ENCODE measurements at places on chromosomes 4 and X.

DNA sequence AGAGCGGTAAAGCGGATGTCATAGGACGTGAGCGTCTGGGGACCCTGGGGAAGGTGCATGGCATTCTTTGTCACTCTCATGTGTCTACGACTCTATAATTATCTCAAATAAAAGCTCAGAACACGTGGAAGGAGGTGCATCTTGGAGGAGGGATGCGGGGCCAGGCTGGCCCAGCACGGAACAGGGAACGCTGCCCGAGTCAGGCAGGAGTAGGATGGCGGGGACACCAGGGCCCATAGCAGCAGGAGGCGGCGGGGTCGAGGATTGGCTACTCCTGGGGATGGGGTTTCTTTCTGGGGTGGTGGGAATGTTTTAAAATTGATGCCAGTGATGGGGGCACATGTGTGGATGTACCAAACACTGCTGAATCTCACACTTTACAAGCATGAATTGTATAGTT is 5.4 kb upstream of the HTRA3 start:
- no peak for DNase-seq

DNA sequence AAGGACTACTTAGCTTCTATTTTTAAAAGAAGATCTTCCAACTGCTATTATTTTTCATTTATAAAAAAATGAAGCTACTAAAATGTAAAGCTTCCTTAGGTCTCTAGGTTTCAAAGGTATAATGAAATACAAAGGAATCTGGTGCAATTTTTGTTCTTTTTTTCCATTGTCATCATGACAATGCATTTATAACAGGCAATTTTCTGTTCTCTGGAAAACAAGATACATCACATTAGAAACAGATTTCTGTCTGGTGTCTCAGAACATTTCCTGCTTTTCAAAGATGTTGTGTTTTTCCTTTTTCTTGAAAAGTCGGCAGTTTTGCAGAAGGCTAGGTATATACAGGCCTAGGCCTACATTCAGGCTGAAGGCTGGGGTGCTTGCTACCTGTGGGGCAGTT is 63.6 kb upstream of the ATP8A1 start:
- no peak for DNase-seq

- DNase-seq, result no peak
Observed at GRCh38 chr4:100208459-100208858, 18.2 kb upstream of the DDIT4L start.

DNA sequence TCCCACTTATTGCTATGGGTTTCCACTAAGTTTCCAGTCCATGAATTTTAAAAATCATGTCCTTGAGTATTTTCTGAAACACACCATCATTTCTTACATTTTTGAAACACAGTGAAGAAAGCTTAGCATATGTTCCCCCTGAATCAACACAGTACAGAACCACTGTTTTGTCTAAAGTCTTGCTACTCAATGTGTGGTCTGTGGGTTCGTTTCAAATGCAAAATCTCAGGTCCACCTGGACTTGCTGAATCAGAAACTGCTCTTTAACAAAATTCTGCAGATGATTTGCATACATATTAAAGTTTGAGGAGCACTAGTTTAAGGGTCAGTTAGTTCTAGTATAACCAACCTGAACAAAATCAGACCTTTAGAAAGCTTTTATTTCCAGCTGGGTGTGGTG is 60.4 kb downstream of the SUPT20HL2 start:
- no peak for DNase-seq

DNA sequence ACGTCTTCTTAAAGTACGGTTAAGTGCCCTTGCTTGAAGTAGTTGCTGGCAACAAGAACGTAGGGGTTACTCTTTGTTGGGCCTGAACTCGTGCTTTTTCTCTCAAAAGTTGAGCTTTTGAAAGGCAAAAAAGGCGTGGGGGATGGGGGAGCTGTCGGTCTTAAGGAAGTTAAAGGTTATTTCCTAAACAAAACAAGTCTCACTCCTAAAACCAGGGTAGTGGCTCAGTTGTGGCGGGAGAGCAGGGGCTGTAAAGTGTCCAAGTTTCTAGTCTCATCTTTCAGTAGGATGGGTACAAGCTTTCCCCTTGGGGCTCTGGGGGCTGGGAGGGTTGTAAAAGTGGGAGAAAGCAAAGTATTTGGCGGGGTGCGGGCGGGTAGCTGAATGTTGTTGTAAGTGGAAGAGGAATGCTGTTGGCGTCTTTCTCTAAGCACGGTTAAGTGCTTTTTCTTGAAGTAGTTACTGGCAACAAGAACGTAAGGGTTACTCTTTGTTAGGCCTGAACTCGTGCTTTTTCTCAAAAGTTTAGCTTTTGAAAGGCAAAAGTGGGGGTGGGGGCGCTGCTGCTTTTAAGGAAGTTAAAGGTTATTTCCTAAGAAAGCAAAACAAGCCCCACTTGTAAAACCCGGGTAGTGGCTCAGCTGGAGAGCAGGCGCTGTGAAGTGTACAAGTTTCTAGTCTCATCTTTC is 904 bp upstream of the WDR1 start:
- DNase-seq, result no peak

GRCh38 chrX:12297353-12297752 is 159.1 kb downstream of the FRMPD4 start:
- DNase-seq, result no peak

- no peak for DNase-seq
Observed at GRCh38 chr4:55707507-55707906, 71.4 kb upstream of the NMU start.

- no peak for DNase-seq
Observed at GRCh38 chr4:24768604-24769003, 26.8 kb upstream of the SOD3 start.

GRCh38 chr4:151743128-151743854 is 17.5 kb downstream of the GATB start:
- DNase-seq, result no peak
